AG09309 (cell line): ENCODE measurements at places on chromosomes 7 and 10.

- no peak for DNase-seq
Observed at GRCh38 chr7:108590606-108591005, 20.9 kb downstream of the DNAJB9 start.

GRCh38 chr7:75739796-75740672 lies 1.3 kb upstream of the HIP1 start:
- DNase-seq = no peak

DNA sequence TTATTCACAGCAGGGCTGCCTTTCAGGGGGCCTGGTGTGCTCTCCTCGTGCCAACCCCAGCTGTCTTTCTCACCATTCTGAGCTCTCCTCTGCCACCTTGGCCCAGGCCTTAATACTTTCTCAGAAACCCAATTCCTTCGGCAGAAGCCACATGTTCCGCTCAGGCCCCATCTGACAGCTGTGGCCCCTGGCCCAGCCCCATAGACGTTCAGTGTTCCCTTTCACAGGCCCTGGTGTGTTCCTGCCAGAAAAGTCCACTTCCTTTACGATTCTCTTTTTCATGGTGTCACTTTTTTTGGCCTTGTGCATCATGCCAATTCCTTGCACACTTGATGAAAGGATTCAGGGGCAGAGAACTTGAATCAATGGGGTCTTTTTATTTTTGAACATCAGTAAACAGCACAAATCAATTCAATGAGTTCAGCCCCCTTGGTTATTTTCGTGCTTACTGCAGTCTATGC lies 15.9 kb upstream of the GPNMB start:
- no peak for DNase-seq

DNA sequence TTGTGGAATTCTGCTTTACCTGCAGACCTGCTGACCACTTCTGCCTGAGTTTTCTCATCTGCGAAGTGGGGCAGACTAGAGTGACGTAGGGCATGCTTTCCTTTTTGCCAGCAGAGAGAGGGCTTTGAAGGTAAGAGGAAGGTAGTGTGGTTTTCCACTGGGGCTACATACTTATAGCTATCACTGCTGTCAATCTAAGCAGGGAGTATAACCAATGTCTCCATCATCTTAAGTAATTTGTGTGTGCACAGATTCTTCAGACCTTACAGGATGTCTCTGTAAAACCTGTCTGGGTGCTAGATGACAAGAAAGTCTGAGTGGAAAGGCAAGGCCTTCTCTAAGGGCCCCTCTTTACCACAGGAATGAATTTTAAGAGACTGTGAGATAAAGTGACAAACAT lies 106.8 kb downstream of the RBM20 start:
- DNase-seq = no peak

GRCh38 chr10:31011017-31011664 lies 20.5 kb downstream of the ZNF438 start:
- no peak for DNase-seq

- no peak for DNase-seq
Observed at GRCh38 chr10:93718937-93719725, 16.7 kb upstream of the FRA10AC1 start.

DNA sequence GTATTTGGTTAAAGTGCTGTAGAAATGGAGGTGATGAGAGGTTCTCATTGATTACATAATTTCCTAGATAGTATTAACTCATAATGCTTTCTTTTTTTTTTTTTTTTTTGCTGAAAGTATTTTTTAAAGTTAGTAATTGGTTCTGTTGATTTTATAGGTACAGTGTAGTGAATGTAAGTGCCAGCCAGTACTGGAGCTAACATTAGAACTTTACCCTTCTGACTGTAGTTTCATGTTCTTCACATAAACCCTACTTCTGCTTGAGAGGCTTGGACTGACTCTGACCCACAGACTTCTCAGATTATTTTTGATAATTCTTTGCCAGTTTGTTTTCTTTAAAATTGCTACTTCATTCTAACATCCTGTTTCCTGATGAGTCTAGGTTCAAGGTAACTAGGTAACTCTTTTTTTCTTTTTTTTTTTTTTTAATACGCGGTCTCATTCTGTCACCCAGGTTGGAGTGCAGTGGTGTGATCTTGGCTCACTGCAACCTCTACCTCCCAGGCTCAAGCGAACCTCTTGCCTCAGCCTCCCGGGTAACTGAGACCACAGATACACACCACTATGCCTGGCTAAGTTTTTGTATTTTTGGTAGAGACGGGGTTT lies 92.2 kb upstream of the OIT3 start:
- no peak for DNase-seq

- peak; percentile 25 for DNase-seq
Observed at GRCh38 chr10:87700031-87700796, 40.5 kb downstream of the PAPSS2 start.

- no peak for DNase-seq
Observed at GRCh38 chr7:50212666-50213621, 91.6 kb upstream of the IKZF1 start.

GRCh38 chr10:60948851-60949250 lies 4.9 kb upstream of the RHOBTB1 start:
- DNase-seq = no peak

GRCh38 chr7:44615149-44615611 lies 8.8 kb downstream of the OGDH start:
- no peak for DNase-seq

- no peak for DNase-seq
Observed at GRCh38 chr7:44320141-44320540, 5.3 kb downstream of the CAMK2B start.

GRCh38 chr10:72337039-72337629 lies 17.6 kb downstream of the DNAJB12 start:
- DNase-seq = no peak

- no peak for DNase-seq
Observed at GRCh38 chr10:47143072-47143471, 156.9 kb upstream of the GDF10 start.

- no peak for DNase-seq
Observed at GRCh38 chr7:101916041-101916800, 98.8 kb downstream of the CUX1 start.

- DNase-seq = no peak
Observed at GRCh38 chr10:33120275-33120674, 162.2 kb upstream of the ITGB1 start.

DNA sequence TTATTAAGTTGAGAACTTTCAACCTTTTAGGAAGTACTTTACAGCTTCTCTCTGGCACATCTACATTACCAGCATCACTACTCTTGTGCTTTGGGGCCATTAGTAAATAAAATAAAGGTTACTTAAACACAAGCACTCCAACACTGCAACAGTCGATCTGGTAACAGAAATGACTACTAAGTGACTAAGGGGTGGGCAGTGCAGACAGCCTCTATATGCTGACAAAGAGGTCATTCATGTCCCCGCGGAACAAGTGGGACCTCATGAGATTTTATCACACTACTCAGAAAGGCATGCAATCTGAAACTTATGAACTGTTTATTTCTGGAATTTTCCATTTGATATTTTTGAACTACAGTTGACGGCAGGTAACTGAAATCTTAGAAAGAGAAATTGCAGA lies 111.3 kb upstream of the DNAJB12 start:
- no peak for DNase-seq

GRCh38 chr7:28005075-28005846 lies 175.3 kb downstream of the JAZF1 start:
- no peak for DNase-seq

- DNase-seq = no peak
Observed at GRCh38 chr7:24881623-24882022, 98.4 kb downstream of the OSBPL3 start.

DNA sequence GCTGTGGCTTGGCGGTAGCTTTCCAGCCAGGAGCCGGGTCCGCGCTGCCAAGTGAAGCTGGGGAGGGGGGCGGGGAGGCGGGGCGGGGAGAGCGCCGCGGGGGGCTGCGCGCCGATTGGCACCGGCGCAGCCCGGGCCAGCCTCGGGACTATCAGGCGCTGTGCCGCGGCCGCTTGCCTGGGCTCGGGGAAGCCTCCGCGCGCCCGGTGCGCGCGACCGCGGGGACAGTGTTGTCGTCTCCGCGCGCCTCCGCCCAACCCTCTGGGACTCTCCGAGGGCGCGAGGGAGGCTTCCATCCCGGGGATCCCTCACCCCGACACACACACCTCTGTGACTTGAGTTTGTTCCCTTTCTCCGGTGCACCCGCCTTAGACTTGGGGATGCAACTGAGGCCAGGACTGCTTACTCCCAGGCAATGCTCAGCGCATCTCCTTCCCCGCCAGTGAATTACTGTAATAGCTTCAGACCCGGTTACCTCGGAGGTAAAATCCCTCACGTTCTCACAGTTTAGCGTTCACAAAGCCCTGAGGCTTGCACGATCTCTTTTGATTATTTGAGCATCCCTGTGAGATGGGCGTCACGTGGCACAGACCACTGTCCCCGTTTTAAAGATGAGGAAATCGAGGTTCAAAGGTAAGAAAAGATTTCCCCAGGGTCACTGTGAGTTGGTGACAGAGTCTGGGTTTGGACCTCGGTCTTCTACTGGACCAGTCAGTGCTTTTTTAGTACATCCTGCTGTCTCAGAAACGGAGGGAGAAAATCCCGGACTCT lies at the start of gene NKX1-2:
NKX1-2 (minus strand) TSS at position 24 of the 771 bp plus-strand sequence. CDS start 92 bp downstream, outside the sequence.
- DNase-seq = no peak

GRCh38 chr7:51187941-51188340 lies 128.7 kb downstream of the COBL start:
- DNase-seq = no peak

DNA sequence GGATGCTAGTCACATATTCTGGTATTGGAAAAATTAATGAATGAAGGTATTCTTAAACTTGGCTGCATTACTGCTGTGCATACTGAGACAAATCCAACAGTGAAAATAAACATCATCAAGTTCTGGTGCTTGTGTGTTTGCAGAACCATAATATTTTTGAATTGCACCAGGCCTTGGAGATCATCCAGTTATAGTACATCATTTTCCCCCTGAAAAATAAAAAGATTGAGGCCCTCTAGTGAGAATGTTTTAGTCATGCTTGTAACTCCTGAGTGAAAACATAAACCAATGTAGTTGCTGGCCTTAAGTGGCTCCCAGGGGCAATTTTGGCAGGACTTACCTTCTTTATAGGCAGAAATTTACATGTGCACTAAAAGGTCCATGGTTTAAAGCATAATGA lies 218.8 kb upstream of the TMEM229A start:
- DNase-seq = no peak

- no peak for DNase-seq
Observed at GRCh38 chr7:69651101-69651590, 52.9 kb downstream of the AUTS2 start.

DNA sequence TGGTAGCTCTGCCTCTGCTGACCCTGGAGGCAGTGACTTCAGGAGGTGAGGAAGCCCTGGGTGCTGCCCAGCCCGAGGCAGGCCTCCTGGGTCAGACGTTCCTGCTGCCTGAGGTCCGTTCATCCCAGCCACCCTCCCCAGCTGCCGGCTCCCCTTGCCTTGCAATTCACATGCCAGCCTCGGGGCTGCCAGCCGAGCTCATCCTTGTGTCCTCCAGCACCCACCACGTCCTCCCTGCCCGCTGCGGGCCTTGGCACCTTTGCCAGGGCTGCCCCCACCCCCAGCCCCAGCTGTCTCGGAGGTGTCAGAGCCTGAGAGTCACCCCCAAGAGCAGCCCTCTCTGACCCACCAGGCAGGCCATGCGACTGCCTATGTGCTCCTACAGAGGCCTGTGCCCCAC lies 162.1 kb upstream of the RNF32 start:
- DNase-seq = no peak

- no peak for DNase-seq
Observed at GRCh38 chr7:98315318-98315993, 34.0 kb downstream of the BRI3 start.

DNA sequence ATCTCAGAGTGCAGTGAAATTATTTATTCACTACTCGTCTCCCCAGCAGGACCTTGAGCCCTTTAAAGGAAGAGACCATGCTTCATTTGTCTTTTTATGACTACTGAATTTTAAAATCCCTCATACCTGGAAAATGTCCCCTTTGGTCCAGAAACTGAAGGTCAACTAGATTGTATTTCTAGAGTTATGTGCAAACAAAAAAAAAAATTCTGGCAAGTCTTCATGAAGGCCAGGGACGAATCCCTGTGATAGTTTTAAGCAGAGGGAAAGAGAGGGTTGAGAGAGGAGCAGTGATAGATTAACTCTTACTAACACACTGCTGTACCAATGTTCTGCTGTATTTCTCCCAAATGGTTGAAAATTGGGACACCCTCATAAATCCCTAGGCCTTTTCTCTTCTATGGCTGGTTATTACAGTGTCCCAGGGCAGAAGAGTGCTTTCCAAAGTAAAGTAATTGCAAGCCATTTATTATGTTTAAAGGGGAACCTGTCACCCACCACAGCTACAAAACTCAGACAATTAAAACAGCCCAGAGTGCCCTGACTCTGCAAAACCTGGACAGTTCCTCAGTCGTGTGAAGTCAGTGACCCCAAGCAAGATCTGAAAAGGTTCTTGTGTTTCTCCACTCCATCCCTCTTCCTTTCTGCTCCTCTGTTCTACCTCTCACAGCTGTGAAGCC lies 182.8 kb upstream of the AOAH start:
- DNase-seq = no peak

- peak; percentile 5 for DNase-seq
Observed at GRCh38 chr10:91043173-91043910, 122.5 kb upstream of the ANKRD1 start.

- no peak for DNase-seq
Observed at GRCh38 chr7:19112274-19113001, 5.0 kb downstream of the TWIST1 start.

DNA sequence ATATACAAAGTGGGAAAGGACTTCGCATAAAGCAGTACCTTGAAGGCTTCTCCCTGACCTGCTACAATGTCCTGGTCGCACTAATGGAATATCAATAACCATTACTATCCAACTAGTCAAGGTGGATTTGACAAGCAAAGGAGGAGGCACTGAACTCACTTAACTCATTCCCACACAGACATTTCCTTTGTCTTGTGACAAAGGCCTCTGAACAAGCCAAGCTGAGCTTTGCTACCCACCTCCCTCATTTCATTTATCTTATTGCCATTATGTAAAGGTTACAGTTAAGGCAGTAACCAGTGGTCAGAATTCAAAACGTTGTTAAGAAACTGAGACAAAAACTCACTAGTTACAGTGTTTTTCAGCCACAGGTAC lies 7.3 kb downstream of the ELMO1 start:
- no peak for DNase-seq

- no peak for DNase-seq
Observed at GRCh38 chr10:33428682-33429081, 94.2 kb upstream of the NRP1 start.

DNA sequence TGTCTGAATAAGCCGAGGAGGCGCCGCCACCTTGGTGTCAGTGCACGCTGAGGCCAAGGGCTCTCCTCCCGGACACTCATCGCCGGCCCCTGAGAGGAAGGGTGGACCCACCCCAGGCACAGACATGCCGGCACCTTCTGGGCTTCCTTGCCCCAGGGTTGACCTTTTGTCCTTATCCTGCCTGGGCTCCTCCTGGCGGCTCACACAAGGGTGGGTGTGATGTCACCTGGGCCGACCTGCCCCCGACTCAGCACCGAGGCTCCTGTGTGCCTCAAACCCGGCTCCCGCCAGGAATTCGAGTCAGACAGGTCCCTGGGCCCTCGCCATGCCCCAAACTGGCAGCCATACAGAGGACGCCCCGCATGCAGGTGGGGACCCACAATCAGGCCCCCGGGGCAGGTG lies 17.7 kb upstream of the CFAP46 start:
- no peak for DNase-seq
